HFFc6 (cell line): ENCODE measurements at places on chromosomes 3 and 15.

DNA sequence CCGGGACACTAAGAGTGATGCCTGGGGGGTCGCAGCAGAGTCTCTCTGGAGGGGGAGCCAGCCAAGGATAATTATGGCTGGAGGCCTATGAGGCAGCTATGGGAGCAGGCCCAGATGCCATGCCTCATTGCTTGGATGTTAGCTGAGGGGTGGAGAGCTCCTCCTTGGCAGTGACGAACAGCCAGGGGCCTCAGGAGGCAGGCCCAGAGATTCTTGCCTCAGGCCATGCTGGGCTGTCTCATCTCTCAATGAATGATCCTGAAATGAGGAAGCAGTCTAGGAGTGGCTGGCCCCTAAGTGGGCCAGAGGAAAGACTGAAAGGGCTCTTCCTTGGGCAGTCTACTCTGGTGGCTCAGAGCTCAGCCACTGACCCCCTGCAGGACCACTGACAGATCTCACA, 21.3 kb downstream of the KIF9 start:
- DNase-seq, result peak; percentile 70

DNA sequence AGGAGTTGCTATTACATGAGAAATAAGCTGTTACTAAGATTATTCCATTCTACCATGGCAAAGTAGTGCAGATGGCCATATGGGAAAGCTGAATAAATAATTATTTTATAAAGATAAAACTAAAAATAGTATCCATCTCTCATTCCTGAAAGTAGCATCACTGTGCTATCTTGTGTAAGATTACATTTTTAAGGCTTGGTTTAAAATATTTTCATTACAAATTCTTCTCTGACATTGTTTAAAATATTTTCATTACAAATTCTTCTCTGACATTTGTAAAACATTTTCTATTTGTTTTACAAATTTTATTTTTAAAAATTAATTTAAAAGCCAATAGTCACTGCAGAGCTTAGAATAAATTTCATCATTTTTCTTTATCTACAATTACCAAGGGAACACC, 665.5 kb upstream of the NAALADL2 start:
- peak; percentile 3 for DNase-seq

GRCh38 chr3:43017004-43017403, 37.9 kb downstream of the GASK1A start:
- DNase-seq, result no peak

GRCh38 chr15:90058775-90059174, 43.5 kb downstream of the IDH2 start:
- no peak for DNase-seq

DNA sequence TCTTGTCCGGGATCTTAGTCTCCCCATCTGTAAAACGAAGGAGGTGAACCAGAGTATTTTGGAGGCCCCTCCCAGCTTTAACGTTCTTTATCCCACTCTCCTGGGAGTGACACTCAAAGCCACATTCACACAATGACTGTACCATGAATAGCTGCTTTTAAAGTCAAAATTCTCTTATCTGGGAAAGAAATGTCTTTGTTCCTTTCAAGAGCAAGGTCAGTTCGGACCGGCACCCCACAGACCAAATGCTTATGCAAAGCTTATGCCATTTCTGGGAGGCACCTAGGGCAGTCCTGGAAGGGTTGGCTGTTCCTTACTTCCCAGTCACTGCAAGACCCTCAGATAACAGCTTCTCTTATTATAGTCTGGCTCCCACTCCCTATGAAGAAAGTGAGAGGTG, 53.5 kb upstream of the WNT5A start:
- DNase-seq, result no peak

DNA sequence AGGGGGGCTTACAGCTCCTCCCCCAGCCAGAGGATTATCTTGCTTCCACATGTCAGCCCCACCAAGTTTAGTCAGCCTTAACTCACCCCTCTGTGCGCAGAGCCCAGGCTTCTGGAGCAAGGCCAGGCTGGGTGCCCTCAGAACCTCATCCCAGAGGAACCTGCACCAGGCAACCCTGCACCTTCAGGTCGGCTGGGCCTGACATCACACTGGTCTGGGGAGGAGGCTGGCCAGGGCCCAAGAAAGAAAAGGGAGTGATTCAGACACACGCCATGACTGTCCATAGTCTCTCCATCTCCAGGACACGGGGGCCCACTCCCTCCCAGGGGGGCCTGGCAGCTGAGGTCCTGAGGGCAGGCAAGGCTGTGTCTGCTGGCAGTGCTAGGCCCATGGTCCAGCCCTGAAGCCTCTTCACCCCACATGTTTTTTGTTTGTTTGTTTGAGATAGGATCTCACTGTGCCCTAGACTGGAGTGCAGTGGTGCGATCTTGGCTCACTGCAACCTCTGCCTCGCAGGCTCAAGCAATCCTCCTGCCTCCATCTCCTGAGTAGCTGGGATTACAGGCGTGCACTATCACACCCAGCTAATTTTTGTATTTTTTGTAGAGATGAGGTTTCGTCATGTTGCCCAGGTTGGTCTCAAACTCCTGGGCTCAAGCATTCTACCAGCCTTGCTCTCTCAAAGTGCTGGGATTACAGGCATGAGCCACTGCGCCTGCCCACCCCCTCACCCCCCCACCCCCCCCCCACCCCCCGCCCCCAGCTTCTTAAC, 11.1 kb downstream of the TNK2 start:
- peak; percentile 79 for DNase-seq

- DNase-seq, result no peak
Measured at GRCh38 chr3:112948346-112948838, 26.5 kb downstream of the CD200R1 start.

GRCh38 chr15:64634027-64634426, 141.4 kb downstream of the RBPMS2 start:
- no peak for DNase-seq
